ENCODE measurements at places on chromosomes 4 and X.

DNA sequence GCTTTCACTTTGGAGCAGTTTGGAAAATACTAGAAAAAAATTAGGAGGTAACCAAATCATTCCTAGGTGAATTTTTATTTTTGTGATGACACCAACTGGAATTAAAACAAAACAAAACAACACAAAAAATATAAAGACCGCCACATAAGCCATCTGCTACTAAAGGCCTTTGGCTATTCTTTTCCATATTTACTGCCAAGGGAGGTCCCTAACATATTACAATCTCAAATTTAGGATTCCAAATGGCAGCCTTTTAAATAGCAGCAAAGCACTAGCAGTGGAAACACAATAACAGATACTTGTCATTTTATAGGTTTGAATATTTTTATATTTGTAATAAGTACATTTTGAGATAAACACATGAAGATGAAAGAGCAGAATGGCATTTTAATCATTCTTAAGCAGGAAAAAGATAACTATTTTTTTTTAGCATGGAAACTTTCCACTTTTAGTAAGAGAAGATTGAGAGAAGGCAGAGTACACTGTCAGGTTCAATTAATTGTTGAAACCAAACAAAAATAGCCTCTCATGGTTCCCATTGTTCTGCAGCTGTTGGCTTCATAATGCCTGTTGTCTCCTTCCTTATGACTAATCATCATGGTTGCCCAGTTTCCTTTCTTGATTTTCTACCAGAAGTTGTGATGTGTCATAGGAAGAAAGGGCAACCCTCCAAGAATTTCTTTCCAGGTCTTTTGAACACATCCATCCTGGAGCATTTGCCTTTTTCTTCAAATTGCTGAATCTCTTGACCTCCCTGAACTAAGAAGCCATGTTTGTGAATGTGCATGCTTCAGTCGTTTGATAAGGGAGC, 219.0 kb upstream of the EMCN start:
- no peak for DNase-seq

DNA sequence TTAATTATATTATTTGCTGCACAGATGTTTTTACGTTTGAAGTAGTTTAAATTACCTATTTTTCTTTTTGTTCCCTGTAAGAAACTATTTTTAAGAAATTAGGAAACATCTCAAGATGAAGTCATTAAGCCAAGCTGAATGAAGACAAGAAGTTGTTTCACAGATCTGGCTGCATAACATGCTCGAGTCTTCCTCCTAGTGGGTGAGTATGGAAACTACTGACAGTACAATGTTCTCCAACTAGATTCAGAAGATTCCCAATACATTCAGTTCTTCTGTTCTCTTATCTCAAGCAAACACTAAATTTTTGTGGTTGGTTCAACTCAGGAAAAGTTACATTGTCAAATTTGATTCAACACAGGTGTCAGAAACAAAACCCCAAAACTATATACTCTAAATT, 256.8 kb upstream of the VCX start:
- DNase-seq, result no peak

- no peak for DNase-seq
These were observed 11.3 kb downstream of the CXorf58 start for GRCh38 chrX:23919148-23919547.

GRCh38 chrX:129574214-129574613, 34.2 kb downstream of the OCRL start:
- DNase-seq, result no peak

- DNase-seq, result no peak
These were observed 39.0 kb upstream of the ZNF518B start for GRCh38 chr4:10496200-10496599.
